Stimulated activated CD8-positive, alpha-beta memory T cell treated with anti-CD3 and anti-CD28 coated beads, Interleukin-7, amount 100 ng/mL, for 1 hour (primary cell): ENCODE measurements at places on chromosomes 16 and 17.
A peak's percentile ranks its signal among the peaks of the same experiment; 100 is the strongest.

DNA sequence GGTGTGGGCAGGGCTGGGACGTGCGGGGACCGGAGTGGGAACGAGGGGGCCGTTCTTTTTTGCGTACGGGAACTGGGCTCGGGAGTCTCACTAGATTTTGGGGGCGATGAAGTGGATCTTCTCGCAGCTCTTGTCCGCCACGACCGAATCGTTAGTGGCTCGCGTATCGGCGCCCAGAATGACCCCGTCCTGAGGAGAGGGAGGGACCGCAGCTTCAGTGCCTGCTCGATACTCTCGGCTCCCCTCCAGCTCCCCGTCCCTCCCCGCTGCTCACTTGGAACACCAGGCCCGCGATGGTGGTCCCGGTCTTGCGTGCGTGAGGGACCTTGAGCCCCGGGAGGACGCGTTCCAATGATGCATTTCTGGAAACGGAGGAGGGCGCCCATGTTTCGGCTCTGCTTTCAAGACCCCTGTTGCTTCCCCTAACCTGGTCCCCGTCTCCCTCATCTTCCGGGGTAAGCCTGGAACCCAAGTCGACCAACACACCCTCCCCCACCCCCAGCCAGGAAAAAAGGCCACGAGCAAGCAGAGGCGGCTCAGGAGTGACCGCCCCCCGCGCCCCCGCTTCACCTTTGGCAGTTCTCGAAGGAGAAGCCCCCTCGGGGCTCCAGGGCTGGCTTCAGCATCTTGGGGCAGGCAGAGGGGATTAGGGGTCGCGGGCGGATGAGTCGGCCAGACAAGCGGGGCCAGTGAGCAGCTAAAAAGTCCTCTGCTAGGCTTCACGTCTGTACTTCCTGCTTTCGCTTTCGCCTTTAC lies at the start of gene PSMB10:
Gene PSMB10, minus strand, starts transcription at position 727 of the 756 bp plus-strand sequence. Its CDS starts 101 bp downstream, at position 626.
- DNase-seq = peak; percentile 42

- DNase-seq = no peak
Observed at GRCh38 chr17:81804559-81805399, 829 bp downstream of the GCGR start.

GRCh38 chr17:55275894-55276804 lies 11.4 kb downstream of the HLF start:
- DNase-seq = no peak

- no peak for DNase-seq
Observed at GRCh38 chr17:35713069-35713728, 18.2 kb upstream of the RASL10B start.

- DNase-seq = no peak
Observed at GRCh38 chr17:78583091-78583490, 5.9 kb upstream of the DNAH17 start.
